T-helper 1 cell treated with Interleukin-12 subunit alpha and Interleukin-12 subunit beta and Interleukin-4 antibody, amounts not matched to agents 30 ng/mL and 1 ng/mL, for 36 hours (primary cell): ENCODE measurements at places on chromosomes 16 and 17. TPM values are rescaled to one million over a fixed set of nuclear protein-coding genes. Genes with fewer than 3 reads are reported as not detected.

Gene ITGAD
- total RNA-seq: 0.07 TPM in 1 of 2 replicates, not detected in the other

Gene NACA2
- total RNA-seq: 0.37 TPM in 1 of 2 replicates, not detected in the other

Gene ITGAX
- total RNA-seq: 137 and 142 TPM in 2 replicates

Gene PABPN1L
- not detected in 2 replicates for total RNA-seq

Gene CLEC19A
- not detected in 2 replicates for total RNA-seq

Gene BCO1
- not detected in 2 replicates for total RNA-seq

Gene CDRT15L2
- not detected in 2 replicates for total RNA-seq

Gene C16orf86
- total RNA-seq: 1.9 and 3.2 TPM in 2 replicates

Gene PRR15L
- total RNA-seq: not detected in 2 replicates

Gene CHST5
- not detected in 2 replicates for total RNA-seq

Gene SLC16A11
- 0.15 and 0.47 TPM in 2 replicates for total RNA-seq

Gene NPW
- 0.37 and 1.1 TPM in 2 replicates for total RNA-seq

Gene SEZ6L2
- total RNA-seq: 0.07 TPM in 2 replicates

Gene TPSB2
- not detected in 2 replicates for total RNA-seq

Gene REXO5
- total RNA-seq: 10.0 and 10.2 TPM in 2 replicates

Gene SPATA32
- total RNA-seq: 0.37 and 0.44 TPM in 2 replicates

Gene SULT1A4
- total RNA-seq: 2.8 and 4.8 TPM in 2 replicates

Gene CCT6B
- 0.88 and 1.1 TPM in 2 replicates for total RNA-seq

Gene TBC1D24
- 10.1 and 11.3 TPM in 2 replicates for total RNA-seq

Gene HOXB4
- total RNA-seq: 9.0 and 10.0 TPM in 2 replicates

Gene ATP2C2
- not detected in 2 replicates for total RNA-seq

Gene HOXB3
- total RNA-seq: 10.3 and 12.8 TPM in 2 replicates

Gene MILR1
- total RNA-seq: 3.6 and 5.4 TPM in 2 replicates

Gene CCL14
- not detected in 2 replicates for total RNA-seq

Gene ARHGAP44
- not detected in 2 replicates for total RNA-seq

Gene CA7
- not detected in 2 replicates for total RNA-seq

Gene NLRC5
- total RNA-seq: 385 and 398 TPM in 2 replicates

Gene KRTAP9-4
- total RNA-seq: not detected in 2 replicates

Gene VPS25
- 59.0 and 65.1 TPM in 2 replicates for total RNA-seq

Gene CCL13
- not detected in 2 replicates for total RNA-seq

Gene WNT9B
- not detected in 2 replicates for total RNA-seq

Gene FBXW10
- total RNA-seq: 0.20 and 0.22 TPM in 2 replicates

Gene CFAP97D1
- not detected in 2 replicates for total RNA-seq

Gene TMEM100
- total RNA-seq: not detected in 2 replicates

Gene GUCY2D
- not detected in 2 replicates for total RNA-seq

Gene SLC6A2
- total RNA-seq: not detected in 2 replicates

Gene VASN
- total RNA-seq: 0.10 TPM in 1 of 2 replicates, not detected in the other

Gene SMIM22
- total RNA-seq: not detected in 2 replicates

Gene PNMT
- not detected in 2 replicates for total RNA-seq
